Activated CD4-positive, alpha-beta T cell treated with anti-CD3 and anti-CD28 coated beads, Interleukin-2, Interleukin-6, amounts not matched to agents 100 ng/mL and 50 ng/mL, durations not matched to agents 16 hours and 8 hours (primary cell): ENCODE measurements at places on chromosomes 4 and X.

DNA sequence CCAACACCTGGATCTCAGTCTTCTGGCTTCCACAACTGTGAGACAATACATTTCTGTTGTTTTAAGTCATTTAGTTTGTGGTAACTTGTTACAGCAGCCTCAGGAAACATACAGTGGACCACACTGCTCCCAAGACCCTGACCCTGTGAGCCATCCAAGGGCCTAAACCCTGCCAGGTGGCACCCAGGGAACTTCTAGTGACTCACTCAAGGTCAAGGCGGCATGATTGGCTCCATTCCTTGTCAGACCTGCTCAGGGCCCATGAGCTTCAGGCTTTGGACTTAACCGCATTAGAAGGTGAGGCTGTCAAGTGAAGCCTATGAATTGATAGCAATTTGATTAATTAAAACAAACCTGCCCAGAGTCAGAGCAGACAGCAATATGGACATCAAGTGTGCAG lies 165.7 kb upstream of the MAMLD1 start:
- DNase-seq, result no peak

DNA sequence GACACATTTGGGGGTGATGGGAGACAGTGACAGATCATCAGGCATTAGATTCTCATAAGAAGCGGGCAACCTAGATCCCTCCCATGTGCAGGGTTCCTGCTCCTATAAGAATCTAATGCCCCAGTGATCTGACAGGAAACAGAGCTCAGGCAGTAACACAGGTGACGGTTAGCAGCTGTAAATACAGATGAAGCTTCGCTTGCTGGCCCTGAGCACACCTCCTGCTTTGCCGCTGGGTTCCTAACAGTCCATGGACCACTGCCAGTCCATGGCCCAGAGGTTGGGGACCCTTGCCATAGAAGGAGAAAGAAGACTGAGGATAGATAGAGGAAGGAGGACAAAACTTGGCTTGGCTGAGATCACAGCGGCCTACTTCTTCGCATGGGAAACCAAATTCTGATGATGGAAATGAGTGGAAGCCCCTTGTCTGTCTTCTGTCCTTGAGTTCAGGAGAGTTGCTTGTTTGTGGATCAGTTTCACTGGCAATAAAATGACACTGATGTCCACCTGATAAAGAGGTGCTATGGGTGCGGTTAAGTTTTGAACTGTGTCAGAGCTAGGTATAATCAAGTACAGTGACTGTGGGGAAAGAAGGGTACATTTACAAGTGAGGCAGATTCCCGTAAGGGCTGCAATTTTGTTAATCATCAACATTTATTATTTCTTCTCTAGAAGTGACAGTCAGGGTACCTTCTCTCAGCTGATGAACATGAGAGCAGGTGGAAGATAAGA lies 1.7 kb upstream of the TIFA start:
- peak; percentile 53 for DNase-seq

DNA sequence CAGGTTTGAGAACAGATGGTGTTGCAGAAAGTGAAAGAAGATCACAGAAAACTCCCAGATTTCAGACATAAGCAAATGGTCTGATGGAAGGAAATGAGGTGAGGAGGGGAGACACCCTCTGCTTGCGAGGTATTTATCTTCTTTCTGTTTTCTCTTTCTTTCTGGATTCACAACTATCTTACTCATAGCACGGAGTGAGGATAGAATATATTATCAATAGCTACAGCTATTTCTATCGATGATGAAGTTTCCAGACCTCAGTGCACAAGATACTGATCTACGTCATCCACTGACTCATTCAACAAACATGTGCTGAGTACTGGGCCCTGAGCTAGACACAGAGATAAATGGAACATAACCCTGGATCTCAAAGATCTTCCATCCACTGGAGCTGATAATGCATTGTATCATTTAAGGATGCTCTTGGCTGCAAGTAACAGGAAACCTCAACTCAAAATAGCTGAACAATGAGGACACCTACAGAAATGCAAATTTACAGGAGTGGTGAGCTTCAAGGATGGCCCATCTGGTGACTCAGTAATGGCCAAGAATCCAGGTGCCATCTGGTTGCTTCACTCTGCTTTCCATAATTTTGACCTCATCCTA lies 21.2 kb downstream of the SLC2A9 start:
- peak; percentile 57 for DNase-seq

- DNase-seq, result peak; percentile 70
Measured at GRCh38 chrX:107676559-107677378, 48.5 kb downstream of the PRPS1 start.

DNA sequence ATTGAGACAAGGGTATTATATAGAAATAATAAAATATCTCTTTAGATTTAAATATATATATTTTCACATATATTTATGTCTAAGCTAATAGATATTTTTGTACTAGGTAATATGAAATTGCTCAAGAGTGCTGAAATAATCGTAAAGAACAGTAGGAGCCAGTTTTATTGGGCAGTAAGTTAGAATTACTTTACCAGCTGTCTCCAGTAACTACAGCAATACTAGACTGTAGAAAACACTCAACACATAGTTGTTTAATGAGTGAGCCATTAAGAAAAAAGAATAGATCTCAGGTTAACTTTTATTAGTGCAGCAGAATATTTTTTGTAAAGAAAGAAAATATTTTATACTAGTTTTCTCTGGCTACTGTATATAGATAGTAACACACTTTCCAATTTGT lies 715.2 kb downstream of the TRIML1 start:
- DNase-seq, result no peak

DNA sequence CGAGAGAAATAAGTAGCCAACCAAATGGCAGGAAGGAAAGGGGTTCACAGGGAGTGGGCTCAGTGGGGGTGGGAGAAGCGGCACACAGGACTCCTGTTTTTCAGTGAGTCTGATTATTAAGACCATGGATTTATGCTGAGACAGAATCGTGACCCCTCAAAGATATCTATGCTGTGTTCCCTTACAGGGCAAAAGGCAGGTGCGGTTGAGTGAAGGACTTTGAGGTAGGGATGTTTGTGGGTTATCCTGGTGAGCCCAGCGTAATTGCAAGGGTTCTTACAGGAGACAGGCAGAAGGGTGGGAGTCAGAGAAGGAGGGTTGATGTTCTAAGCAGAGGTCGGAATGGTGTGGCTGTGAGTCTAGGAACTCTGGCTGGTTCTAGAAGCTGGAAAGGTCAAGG lies 73.0 kb downstream of the EVC start:
- DNase-seq, result no peak

GRCh38 chr4:186806679-186807421 lies 83.2 kb upstream of the FAT1 start:
- no peak for DNase-seq

DNA sequence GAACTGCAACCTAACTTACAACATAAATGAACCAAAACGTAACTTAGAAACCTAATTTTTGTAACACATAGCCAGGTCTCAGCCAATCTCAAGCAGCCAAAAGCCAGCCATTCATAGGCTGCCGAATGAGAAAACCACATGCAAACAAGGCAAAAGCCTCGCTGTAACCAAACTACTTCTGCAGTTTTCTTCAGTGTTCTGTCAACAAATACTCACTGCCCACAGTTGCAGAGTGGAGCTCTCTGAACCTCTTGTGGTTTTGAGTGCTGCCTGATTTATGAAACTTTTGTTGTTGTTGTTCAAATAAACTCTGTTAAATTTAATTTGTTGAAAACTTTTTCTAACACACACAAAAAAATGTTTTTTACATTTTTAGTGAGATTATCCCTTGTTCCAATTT lies 251.2 kb downstream of the PAPSS1 start:
- no peak for DNase-seq

GRCh38 chr4:168900080-168900479 lies 110.0 kb downstream of the CBR4 start:
- no peak for DNase-seq

GRCh38 chr4:6986072-6986780 lies 56.9 kb upstream of the TADA2B start:
- DNase-seq, result no peak

GRCh38 chrX:37975421-37975820 lies 30.9 kb upstream of the SYTL5 start:
- no peak for DNase-seq

GRCh38 chr4:80015407-80016189 lies 57.4 kb downstream of the ANTXR2 start:
- DNase-seq, result no peak

- DNase-seq, result no peak
Measured at GRCh38 chr4:11839889-11840288, 411.2 kb upstream of the HS3ST1 start.

- DNase-seq, result peak; percentile 89
Measured at GRCh38 chr4:38318737-38319455, 345.1 kb upstream of the KLF3 start.

DNA sequence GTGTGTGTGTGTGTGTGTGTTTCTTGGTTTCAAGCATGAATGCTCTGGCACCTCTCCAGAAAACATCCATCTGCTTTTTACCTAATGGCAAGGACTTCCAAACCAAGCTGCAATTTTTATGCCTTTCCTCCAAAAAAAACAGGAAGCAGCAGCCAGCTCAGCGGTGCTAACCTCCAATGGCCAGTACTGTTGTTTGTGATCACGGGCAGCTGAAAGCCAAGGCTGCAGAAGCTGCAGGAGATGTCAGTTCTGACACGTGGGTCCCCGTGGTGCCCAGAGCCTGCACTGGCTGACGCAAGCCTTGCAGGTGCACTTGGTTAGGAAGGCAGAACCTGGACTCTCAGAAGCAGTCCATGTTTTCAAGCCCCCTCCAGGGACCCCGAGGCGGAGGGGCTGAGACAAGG lies 313.6 kb upstream of the DDX53 start:
- no peak for DNase-seq

DNA sequence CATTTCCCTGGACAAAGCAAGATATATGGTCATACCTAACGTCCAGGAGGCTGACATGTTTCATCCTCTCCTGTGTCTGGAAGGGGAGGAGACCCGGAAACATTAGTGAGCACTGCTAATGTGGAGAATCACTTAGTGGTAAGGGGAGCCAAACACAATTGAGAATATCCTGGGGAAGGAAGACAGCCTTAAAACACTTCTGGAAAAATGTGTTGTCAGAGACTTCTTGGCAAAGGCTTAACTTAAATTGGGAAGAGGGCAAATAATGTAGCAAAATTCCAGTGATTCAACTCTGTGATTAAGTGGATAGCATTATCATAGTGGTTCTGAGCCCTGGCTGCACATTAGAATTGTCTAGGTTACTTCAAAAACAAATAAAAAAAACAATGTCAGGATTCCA lies 39.5 kb downstream of the SPARCL1 start:
- DNase-seq, result no peak

DNA sequence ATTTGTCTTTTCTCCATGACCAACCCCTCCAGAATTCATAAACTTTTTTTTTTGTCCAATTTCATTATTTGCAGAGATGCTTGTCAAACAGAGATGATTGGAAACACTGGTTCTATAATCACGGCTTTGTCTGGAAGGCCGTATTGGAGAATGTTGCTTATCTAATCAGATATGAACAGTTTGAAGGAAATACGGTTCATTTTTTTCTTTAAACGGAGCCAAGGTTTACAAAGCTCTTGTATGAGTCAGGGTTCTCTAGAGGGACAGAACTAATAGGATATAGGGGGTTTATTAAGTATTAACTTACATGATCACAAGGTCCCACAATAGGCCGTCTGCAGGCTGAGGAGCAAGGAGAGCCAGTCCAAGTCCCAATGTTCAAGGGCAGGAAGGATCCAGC lies 1415.8 kb downstream of the C4orf33 start:
- DNase-seq, result no peak

- DNase-seq, result no peak
Measured at GRCh38 chr4:53962516-53963225, 101.7 kb downstream of the CHIC2 start.
